ENCODE measurements at places on chromosomes 5 and 9.
A peak's percentile ranks its signal among the peaks of the same experiment; 100 is the strongest.

DNA sequence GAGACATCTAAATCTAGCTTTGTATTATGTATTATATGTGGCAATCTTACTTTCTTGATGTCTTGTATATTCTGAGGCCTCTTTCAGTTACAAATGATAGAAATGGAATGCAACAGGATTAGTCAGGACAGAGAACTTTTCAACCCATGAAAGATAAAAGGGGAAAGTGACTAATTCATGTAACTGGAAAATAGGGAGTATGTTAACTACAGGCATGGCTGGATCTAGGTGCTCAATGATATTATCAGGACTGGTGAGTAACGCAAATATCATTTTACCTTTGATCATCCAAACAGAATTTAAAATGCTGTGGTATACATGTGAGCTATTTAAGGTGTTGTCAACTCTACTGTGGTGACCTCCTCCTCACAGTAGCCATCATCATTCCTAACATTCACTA is 215.7 kb upstream of the GLRA1 start:
- no peak for DNase-seq

DNA sequence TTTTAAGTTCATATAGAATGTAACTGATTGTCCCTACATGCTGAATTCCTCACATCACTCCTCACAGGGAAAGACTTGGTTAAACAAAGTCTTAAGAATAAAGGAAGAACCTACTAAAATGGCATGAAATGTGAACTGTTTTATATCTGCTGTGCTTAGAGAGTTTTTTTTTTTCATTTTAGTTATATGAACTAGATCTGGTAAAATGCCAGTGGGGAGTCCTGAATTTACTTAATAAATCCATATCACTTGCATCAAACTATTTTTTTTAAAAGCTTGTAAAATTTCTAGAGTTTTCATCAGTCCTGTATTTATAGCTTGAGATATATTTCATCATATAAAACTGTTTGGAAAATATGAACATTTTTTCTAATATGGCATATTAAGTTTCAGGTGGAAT is 1528.6 kb downstream of the EFNA5 start:
- no peak for DNase-seq

GRCh38 chr9:11356067-11356466 is 743.3 kb upstream of the PTPRD start:
- no peak for DNase-seq

- DNase-seq = peak; percentile 46
Observed at GRCh38 chr5:175246242-175246888, 197.6 kb downstream of the DRD1 start.

GRCh38 chr9:2420543-2420942 is 201.0 kb upstream of the VLDLR start:
- no peak for DNase-seq

- no peak for DNase-seq
Observed at GRCh38 chr9:79089054-79089560, 482.7 kb upstream of the TLE4 start.

GRCh38 chr9:211557-211956 is 3.1 kb upstream of the DOCK8 start:
- DNase-seq = no peak

- DNase-seq = no peak
Observed at GRCh38 chr5:93415819-93416218, 165.2 kb downstream of the NR2F1-AS1 start.

GRCh38 chr5:32710550-32711361 is at the start of gene NPR3:
Gene NPR3 (plus strand): TSS chr5:32711321. CDS start chr5:32711777, 456 bp downstream.
- peak; percentile 50 for DNase-seq

GRCh38 chr5:91125916-91126315 is 257.2 kb downstream of the ARRDC3 start:
- no peak for DNase-seq

DNA sequence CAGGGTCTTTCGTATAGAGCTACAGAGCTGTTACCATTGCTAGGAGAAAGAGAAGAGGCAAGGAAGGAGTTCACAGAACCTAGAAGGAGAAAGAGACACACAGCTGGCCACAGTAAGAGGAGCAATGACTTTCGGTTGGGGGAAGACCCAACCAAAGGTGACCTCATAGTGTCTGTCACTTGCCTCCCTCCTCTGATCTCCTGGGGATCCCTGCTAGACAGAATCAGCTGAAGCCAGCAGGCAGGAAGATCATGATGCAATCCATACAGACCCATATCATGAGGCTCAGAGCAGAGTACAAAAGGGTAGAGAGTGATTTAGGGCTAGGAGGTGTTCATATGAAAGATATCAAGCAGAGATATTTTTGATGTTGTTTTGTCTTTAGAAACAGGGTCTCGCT is 26.0 kb upstream of the EPB41L4B start:
- no peak for DNase-seq

DNA sequence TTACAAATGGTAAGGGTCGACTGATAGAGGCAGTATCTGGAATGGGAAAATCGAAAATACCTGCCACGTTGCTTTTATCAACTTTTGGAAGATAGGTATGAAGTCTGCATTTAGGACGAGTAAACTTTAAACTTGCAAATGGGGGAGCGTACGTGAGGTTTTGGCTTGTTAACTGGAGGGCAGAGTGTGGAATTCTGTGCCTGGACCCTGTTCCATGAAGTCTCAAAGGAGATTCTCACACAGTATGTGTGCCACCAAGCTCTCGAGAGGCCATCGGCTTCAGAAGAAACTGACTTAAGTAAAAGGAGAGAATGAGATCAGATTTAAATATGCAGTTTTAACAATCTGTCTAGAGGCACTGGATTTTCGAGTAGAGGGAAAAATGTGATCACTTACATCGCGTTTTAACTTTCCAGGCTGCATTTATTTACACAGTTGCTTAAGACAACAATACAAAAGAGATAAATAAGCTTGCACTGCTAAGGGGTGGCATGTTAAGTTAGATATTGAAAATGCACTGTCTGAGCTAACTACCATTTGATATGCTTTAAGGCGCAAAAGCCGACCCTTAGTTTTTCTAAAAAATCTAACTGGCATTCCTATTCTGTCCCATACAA is 401.6 kb downstream of the EBF1 start:
- DNase-seq = no peak

DNA sequence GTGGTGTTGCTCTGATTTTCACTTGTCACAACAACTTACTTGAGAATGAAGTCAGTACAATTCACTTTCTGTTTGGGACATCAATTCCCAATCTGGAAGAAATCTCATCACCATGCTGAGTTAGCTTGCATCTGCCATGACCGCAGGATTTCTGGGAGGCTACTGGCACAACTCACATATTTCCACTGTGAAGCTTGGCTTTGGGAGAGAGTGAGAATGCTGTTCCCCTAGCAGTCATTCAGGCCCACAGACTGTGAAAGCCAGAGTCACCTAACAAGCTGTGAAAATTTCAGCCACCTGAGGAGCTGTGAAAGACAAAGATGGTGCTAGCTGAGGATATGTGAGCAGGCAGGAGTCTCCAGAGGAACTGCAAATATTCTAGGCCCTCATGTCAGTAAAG is 365.2 kb upstream of the TUSC1 start:
- DNase-seq = peak; percentile 34

GRCh38 chr5:114174837-114175236 is 187.0 kb upstream of the KCNN2 start:
- no peak for DNase-seq

- peak; percentile 58 for DNase-seq
Observed at GRCh38 chr9:123116036-123116435, 82.6 kb downstream of the GPR21 start.
